Ascending aorta (tissue), 2 donors: ENCODE measurements at places on chromosomes 3 and 15. TPM values are rescaled to one million over a fixed set of nuclear protein-coding genes. Genes with fewer than 3 reads are reported as not detected.

- DNase-seq: no peak
Observed at GRCh38 chr15:43126356-43126755, 7.0 kb upstream of the TMEM62 start.

GRCh38 chr3:171566803-171567422 is 106.7 kb upstream of the TNIK start:
- no peak for DNase-seq

GRCh38 chr3:9750556-9751411 is 1.0 kb downstream of the OGG1 start:
- DNase-seq: no peak

GRCh38 chr15:51771773-51772172 is 20.4 kb downstream of the TMOD2 start:
- DNase-seq: no peak

The STAB1 gene
- 363 TPM for total RNA-seq
